RPMI7951 (cell line): ENCODE measurements at places on chromosomes 3 and 15. TPM values are rescaled to one million over a fixed set of nuclear protein-coding genes. Genes with fewer than 3 reads are reported as not detected.

- DNase-seq, result no peak
These were observed 466.1 kb upstream of the CFAP20DC start for GRCh38 chr3:59515966-59516365.

- DNase-seq, result no peak
These were observed 4.2 kb downstream of the B3GALNT1 start for GRCh38 chr3:161100994-161101393.

- DNase-seq, result no peak
These were observed 68.3 kb downstream of the WNT7A start for GRCh38 chr3:13811614-13812013.

DNA sequence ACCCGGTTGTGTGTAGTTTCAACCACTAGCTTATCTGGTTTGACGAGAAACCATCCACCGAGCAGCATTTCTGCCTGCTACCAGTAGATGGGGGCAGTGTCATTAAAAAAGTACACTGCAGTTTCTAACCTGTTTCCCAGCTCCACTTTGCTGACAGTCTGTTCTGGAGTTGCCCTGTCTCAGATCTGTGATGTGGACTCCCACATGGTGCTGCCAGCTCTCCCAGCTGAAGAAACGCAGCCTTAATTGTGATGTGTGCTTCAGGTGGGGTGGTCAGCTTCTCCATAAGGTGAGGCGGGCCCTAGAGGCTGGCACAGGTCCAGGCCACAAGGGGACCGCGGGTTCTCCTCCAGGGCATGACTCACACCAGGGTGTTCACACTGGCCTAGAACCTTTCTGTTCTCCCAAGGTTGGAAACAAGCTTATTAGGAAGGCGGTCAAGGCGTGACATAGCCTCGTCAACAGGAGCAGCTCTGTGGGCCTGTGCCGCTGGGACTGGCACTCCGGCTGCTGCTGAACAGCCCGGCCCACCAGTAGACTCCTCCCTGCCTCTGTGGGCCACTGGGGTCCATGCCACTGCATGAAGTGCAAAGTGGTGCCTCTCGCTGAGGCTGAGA is 2.9 kb upstream of the FAM43A start:
- DNase-seq, result peak; percentile 88

GRCh38 chr3:48652923-48653715 is 9.6 kb downstream of the CELSR3 start:
- DNase-seq, result no peak

GRCh38 chr3:177694316-177694715 is 497.0 kb upstream of the TBL1XR1 start:
- peak; percentile 82 for DNase-seq

DNA sequence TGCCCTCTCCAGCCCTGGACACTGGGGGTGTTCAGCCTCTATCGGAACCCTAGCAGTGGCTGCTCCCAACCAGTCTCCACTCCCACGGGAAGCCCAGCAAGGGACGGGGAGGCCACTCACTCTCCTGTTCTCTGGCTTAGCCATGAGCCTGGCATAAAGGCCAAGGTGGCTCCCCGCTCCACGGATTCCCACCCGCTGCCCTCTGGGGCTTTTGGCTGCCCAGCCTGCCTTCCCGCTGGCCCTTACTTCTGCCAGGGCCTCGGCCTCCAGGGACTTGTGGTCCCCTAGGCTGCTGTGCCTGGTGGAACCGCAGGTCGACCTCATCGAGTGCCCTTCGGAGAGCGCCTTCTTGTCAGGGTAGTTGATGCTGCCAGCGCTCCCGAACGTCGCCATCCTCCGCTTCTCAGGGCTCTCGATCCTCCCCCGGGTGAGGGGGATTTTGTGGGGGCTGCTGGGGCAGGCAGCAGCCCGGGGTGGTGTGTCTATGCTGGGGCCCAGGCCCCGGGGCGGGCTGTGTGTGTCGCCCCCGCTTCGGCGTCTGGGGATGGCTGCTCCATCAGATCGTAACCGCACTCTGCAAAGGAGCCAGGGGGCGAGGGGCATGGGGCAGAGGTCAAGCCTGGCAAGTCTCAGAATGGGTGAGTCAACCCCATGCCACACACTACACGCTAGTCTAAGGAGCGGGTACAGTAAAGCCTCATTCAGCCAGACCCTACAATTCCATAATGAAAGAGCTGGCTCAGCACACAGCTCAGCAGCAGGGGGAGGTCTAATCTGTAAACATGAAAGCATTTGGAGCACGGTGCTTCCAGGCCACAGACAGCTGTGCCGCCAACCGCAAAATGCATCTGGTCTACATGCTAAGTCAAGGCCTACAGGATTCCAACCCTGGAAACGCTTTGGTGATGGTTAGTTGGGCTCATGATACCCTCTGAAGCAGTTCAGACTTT is 27.3 kb upstream of the RAD18 start:
- peak; percentile 26 for DNase-seq

DNA sequence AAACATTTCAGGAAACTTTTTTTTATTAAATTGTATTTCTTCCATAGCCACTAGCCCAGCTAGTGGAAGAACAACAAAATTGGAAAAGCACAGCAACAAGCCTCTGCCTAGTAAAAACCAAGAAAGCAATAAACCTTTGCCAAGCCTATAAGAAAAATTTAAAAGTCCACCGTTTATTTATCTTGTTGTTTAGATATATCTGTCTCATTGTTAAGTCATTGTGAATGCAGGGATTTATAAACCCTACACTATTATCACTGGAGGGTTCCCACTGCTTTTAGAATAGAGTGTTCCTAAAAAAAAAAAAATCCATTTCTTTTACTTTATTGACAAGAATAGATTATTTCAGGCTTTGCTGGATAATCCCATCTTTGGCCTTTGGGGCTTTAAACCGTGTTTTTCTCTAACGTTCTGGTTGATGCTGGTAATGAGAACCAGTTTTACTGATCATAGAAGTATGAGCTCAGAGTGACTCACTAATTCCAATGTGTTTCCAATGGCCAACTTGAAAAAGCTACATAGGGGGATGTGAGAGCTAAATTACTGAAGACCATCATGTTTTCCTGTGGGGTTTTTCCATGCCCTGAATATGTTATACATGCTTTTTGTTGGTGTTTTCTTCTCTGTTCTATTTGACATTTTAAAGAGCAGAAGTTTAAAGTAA is 634.1 kb downstream of the RBMS3 start:
- peak; percentile 71 for DNase-seq

- DNase-seq, result peak; percentile 72
These were observed 260.4 kb upstream of the SLCO3A1 start for GRCh38 chr15:91593067-91593466.

- no peak for DNase-seq
These were observed 245.9 kb downstream of the NAALADL2 start for GRCh38 chr3:175105066-175105465.

DNA sequence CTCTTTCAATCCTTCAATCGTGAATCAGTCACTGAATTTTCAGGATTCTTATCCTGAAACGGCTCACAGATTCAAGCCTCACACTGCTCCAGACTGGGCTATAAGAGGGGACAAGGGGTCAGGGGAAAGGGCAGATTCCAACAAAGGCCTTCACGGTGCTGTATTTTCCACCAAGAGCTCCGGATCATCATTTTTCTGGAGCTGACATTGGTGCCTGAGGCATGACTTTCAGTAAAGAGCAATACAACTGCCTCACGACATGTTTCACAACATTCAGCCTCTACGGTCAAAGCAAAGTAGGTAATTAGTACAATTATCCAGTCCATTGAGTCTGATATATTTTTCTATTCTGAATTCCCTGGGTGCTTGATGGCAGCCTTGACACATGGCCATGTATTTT is 185.0 kb upstream of the PRICKLE2 start:
- DNase-seq, result peak; percentile 56

DNA sequence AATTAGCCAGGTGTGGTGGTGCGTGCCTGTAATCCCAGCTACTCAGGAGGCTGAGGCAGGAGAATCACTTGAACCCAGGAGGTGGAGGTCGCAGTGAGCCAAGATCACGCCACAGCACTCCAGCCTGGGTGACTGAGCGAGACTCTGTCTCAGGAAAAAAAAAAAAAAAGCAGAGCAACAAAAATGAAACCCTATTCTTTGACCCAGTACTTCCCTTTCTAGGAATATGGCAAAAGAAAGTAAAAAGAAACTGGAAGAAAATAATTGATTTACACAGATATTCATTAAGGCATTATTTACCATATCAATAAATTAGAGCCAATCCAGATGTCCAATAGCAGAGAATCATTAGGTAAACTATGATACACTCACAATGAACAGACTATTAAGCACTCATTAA is 67.0 kb downstream of the GSK3B start:
- DNase-seq, result no peak

DNA sequence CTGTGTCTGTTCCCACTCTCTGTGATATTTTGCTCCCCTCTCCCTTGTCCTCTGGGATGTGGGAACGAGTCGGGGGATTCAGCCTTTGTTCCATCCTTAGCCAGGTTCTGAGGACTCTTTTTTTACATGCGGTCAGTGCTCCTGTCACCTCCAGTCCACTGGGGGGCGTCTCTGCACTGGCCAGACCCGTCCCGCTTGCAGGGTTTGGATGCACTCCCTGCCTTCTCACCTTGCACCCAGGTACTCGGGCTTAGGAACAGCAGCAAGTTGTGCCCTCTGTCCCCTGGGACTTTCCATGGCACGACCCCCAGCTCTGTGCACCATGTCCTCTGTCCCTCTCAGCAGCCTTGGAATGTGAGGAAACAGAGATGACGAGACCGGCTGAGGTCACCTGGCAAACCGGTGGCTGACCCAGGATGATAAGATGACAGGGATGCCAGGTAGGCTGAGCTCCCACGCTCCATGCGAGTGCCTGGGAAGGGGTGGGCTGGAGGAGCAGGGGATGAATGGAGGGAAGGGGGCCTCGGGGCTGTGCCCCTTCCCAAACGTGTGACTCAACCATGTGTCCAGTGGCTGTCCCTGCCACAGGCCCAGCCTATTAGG is 27.3 kb upstream of the FGD5 start:
- peak; percentile 45 for DNase-seq

GRCh38 chr3:170585008-170585936 is 603 bp downstream of the SLC7A14 start:
- DNase-seq, result no peak

DNA sequence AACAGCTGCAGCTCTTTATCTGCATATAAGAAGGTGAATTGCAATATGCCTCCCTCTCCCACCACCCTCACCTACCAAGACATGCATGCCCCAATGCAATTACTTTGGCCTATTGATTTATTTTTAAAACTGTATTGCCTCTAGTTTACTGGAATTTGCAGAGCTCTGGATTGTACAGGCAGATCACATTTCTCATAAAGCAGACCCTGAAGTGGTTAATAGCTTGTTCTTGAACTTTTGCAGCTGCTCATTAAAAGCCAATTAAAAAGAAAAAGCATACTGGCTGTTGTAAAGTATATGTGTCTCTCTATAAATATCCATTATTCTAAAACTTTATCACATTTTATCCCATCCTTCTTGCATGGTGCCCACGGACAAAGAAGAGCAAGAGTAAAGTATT is 221.5 kb upstream of the TOPAZ1 start:
- DNase-seq, result no peak

- DNase-seq, result no peak
These were observed 64.4 kb downstream of the DNAJB8 start for GRCh38 chr3:128402319-128402718.

DNA sequence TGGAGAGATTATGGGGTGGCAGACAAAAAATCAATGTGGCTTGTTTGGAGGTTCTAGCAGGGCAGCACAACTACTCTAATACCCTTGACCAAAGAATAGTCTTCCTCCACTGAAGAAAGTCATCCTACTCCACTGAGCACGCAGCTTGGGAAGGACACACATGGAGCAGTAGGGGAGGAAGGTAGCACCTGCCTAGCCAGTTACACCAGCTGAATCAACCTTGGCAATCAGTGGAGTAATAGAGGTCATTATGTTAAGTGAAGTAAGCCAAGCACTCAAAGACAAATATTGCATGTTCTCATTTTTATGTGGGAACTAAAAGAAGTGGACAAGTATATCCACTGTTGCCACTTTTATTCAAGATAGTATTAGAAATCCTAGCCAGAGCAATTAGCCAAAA is 555.8 kb upstream of the ALCAM start:
- DNase-seq, result no peak

DNA sequence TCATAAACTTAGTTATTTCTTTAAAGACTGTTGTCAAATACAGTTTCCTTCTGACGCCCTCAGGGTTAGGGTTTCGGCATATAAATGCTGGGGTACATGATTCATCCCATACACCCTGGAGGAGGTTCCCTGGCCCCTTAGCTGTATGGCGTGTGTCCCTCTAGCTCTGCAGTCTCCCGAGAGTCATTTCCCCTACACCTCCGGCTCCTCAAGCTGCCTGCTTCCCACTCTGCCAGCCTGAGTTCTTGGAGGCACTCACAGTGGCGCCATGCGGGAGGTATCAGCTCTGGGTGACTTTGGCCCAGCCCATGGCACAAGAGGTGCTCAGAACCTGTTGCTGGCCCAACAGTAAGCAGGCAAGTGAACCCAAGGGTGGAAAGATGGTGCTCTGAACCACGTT is 70.2 kb upstream of the TRPM1 start:
- DNase-seq, result no peak

- DNase-seq, result no peak
These were observed 53.9 kb downstream of the SYNM start for GRCh38 chr15:99158626-99159412.

- no peak for DNase-seq
These were observed 12.0 kb downstream of the DLL4 start for GRCh38 chr15:40941068-40941527.

DNA sequence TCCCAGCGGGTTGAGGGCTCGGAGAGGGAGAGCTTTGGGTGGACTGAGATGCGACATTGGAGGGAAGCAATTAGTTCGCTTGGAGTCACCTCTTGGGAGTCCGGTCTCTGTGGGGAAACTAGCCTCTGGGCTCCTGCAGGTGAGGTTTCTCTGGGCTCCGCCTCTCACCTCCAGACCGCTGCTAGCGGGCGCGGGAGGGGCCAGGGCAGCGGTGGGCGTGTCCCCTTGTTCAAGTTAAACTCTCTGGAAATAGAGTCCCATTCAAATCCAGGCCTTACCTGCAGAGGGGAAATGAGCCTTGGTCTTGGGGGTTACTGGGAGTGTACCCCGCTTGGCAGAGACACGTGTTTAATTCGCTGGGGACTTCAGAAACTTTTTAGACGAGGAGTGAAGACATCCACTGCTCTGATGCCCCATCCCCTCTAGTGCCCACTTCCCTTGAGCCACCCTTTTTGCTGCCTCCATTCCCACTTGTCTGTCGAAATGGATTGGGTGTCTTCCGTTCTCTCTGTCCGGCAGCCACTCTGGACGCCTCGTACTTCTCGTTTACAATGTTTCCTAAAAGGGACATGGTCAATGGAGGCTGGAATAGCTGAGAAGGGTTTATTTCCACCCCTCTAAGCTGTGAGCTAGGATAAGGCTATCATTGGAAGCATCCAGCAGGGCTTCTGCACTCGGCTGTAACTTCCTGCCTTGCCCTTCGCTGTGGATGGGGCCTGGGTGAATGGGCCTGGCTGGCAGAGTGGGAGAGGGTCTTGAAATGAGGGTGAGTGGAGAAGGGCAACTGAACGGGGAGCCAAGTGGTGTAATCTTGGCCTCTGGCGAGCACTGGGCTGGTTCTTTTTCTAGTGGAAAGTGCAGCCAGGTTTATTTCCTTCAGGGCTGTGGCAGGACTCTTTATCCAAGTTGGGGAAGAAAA is 1.1 kb downstream of the MITF start:
- DNase-seq, result no peak

GRCh38 chr3:56125358-56126005 is 342.8 kb downstream of the ERC2 start:
- peak; percentile 99 for DNase-seq

Gene NUP210
- 0.24 and 0.29 TPM in 2 replicates for total RNA-seq

Gene C2CD4B
- total RNA-seq, result not detected in 2 replicates

Gene FEZF2
- total RNA-seq, result not detected in 2 replicates

Gene UQCC5
- total RNA-seq, result 13.0 and 14.0 TPM in 2 replicates

Gene CCK
- total RNA-seq, result 1.6 and 7.7 TPM in 2 replicates
